ENCODE measurements at places on chromosomes 3 and 15.

DNA sequence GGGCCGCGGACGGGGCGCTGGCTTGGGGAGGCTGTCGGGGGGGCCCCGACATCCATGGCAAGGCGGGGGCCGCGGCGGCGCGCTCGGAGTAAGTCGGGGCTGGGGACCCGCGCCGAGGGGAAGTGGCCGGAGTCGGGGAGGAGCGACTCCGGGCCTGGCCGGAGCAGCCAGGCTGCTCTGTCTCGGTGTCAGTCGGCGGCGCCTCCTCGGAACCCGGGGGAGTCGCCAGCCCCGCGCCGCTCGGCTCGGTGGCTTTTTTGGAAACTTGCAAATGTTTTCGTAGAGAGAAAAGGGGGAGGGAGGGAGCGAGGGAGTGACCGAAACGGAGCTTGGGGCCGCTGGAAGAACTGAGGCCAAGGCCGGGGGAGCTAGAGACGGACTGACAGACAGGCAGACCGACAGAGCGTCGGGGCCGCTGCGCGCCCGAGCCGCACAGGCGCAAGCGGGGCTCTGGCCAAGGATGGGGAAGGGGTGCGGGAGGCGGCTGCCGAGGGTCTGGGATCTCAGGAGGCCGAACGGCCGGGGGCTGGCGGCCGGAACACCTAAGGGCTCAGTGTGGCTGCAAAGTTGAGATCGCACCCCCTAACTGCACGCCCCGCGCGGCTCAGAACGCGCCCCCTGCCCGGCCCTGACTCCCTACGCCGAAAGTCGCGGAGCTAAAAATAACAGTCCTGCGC lies 5.0 kb downstream of the PTH1R start:
- DNase-seq: no peak

DNA sequence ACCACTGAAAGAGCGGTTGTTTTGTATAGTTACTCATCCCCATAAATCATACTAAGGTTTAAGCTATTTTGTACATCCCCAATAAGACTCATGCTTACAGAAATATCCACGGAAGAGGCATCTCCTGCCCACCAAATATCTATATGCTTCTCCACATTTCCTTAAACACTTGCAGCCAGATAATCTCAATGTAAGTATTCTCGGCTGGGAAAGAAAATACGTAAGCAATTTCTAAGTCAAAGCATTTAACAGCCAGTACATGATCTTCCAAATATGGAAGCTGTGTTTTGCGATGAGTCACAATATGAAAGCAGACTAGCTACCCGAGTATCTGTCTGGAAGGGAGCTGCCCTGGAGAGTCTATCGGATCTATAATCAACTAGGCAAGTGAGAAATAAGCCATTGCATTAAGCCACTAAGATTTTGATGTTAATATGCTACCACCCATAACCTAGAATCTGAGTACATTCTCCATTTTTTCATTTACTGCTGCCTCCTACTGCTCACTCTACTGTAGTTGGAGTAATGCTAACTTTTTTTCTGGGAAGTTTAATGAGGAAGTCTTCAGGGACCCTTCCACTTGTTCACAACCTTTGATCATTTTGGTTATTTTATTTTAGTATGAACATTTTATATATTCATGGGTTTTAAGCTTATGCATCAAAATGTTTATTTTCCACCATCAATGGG lies 26.9 kb upstream of the ZMAT3 start:
- DNase-seq: peak; percentile 11

GRCh38 chr3:196641333-196642054 lies 2.0 kb downstream of the NRROS start:
- DNase-seq: peak; percentile 81

DNA sequence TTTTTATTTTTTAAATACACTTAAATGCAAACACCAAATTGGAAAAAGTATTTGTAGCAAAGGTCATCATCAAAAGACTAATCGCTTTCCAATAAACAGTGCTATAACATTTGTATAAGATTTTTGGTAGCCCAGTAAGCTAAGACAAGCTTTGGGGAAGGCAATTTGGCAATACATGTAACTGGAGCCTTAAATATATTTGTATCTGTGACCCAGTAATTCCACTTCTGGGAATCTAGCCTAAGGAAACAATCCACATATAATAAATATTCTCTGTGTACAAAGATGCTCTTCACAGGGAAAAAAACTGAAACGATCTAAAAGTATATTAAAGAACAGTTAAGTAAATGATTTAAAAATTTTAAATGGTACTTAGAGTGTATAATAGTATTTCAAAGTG lies 65.5 kb upstream of the TJP1 start:
- DNase-seq: no peak

DNA sequence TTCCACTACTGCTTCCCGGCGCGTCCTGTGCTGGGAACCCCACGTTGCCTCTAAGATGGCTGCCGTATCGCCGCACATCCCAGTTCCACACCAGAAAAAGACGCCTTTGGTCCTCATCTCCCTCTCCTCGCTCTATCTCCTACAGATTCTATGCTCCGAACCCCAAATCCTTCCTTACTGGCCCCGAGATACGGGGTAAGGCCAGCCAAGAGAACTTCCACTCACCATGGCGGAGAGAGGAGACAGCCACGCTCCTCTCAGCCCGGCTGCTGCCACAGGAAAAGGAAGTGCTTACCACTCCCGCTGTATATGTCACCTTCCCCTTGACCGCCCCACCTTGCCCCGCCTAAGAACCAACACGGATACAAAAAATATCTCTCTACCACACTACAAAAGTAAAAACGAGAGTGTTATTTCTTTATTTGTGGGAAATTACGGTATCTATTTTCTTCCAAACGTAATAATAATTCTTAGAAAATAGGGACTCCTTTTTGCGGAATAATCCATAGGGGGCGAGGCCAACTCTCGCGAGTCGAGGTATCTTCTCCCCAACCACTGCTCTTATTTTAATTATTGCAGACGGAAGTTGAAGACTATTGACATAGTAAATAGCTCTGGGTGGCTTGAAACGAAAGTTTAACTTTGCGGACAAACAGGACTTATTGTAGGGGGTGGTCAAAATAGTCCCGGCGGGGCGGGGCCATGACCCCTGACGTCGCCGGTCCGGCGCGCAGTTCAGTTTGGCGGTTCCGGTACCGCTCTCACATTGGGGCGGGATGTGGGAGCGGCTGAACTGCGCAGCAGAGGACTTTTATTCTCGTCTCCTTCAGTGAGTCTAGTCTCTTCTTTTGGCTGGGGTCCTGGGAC lies at the start of the genes RPL4 and ZWILCH:
Gene RPL4 (minus strand): TSS at position 293 of the 867 bp plus-strand sequence. CDS start 65 bp downstream, at position 228.
Gene ZWILCH (plus strand): TSS at position 764 of the 867 bp plus-strand sequence. CDS start 13 bp downstream, at position 777.
- peak; percentile 90 for DNase-seq

DNA sequence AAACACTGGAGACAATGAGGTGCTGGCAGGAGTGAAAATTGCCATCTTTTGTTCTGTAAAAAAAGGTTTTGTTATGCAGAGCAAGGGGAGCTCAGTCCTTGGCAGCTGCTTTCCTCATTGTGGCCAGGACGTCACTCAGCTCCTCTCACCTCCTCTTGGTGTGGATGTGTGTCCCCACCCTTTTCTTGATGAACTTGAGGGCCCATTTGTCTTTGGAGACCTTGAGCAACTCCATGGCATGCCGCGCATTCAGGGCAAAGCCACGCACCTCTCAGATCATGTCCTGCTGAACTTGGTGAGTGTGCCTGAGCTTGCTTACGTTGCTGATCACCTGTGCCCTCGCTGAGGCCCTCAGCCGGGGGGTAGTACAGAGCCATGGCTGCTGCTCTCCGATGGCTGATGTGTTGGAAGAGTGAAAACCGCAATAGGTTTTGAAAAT lies 24.5 kb upstream of the BDH1 start:
- DNase-seq: no peak

GRCh38 chr3:101950985-101951733 lies 101.8 kb downstream of the NFKBIZ start:
- DNase-seq: no peak

DNA sequence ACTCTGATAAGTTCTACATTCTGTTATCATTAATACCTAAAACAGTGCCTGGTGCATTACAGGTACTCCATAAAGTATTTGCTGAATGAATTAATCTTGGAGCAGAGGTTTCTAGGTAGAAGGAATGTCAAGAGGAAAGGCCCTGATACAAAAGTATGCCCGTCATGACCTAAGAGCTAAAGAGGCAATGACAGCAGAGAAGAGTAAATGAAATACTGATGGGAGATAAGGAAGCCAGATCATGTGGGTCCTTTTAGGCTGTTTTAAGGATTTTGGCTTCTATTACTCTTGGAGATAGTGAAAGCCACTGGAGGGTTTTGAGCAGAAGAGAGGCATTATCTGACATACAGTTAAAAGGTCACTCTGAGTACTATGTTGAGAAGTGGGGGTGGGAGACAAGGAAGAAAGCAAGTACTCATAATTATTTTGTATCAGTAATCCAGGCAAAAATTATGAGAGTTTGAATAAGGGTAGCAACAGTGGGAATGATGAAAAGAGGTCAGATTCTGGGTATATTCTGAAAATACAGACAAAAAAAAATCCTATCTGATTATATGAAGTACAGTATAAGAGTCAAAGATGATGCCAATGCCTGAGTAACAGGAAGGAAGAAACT lies 48.3 kb downstream of the DENND4A start:
- DNase-seq: no peak

- no peak for DNase-seq
These were observed 39.8 kb downstream of the MUC20 start for GRCh38 chr3:195760345-195761122.

DNA sequence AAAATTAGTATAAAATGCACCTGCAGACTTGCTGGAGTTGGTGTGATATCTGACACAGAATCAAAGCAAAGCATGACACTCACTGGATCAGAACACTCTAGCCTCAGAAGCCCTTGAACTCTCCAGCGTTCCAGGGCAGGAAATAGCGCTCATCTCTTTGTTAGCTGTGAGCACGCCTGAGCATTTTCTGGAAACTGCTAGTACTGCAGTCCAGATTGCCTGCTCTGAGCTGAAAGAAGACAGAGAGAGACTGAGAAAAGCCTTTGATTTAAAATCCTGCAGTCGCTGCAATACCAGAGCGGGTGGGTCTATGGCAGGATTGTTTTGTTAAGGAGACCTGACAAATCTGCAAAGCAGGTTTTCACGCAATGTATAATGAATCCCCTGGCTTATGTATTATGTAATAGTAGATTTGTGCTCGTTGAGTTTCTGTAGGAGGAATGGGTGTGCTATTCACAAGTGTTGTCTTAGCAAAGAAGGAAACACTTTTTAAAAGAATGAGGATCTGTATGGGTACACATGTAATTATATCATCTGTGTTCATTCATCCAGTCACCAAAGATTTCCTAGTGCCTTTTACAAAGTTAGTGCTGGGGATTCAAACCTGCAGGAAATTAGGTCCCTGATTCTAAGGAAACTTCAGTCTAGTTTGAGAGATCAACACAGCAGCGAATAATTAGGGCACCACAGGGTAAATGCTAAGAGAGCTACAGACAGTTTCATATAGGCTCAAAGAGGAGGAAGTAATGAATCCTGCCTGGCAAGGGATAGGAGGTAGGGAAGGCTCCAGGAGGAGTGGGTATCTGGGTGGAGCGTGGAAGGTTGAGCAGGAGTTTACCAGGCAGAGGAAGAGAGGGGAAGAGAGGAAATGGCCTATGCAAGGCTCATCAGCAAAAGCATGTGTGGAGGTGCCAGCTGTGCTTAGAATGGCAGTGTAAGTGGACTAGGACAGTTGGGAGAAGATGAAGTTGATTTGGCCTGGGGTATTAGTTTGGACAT lies 26.1 kb upstream of the MGLL start:
- no peak for DNase-seq

GRCh38 chr3:145368748-145369147 lies 792.2 kb downstream of the PLOD2 start:
- DNase-seq: no peak

DNA sequence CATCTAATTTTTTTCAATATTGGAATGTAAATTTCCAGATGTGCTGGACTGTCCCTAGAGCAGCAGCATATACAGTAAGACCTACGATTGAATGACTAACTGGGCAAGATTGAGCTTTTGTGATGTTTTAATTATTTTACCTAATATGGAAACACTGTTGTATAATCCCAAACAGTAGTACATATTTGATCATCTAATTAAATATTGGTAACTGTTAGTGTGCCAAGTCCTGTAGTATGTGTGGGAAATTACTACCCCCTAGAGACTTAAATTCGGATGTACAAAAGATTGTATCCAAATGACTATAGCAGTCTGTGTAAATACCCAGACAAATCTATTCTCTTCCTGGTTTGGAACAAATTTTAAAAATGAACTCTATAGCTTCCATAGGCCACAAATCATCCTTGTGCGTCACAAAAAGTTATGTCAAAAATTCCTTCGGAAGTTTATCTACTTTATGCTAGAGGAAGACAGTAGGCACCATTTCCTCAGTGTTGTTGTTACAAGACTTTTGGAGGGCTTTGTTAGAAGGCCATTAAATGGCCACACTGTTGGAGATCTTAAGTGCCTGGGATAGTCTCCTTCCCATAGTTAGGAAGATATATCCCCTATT lies 41.6 kb downstream of the NKIRAS1 start:
- DNase-seq: no peak

DNA sequence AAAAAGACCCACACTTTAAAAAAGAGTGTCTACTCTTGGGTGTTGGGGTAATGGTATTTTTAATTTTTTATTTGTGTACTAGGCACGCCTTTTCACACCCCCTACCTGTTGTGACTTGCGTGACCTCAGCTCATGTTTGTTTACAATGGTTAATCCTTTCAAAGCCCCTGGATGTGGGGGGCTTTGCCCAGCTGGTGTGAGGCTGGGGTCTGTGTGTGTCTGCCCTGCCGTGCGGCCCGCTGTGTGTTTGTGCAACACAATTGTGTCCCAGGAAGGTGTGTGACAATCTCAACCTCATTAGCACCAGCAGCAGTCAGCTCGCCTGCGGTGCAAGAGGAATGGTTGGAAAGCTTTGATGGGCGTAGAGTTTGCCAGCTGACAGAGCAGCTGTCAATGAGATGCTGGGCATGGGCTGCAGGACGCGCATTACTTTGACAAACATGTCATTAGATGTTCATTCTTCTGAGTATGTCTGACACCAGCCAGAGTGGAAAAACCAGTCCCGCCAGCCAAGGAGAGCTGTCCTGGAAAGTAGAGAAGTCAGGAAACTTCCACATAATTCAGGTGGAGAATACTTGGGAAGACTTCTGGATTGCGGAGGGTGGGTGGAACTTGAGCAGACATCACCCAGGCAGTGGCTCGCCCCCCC lies 9.6 kb downstream of the LRRK1 start:
- no peak for DNase-seq

- DNase-seq: no peak
These were observed 57.8 kb downstream of the PCSK6 start for GRCh38 chr15:101431748-101432147.

- no peak for DNase-seq
These were observed 83.3 kb downstream of the TRIM42 start for GRCh38 chr3:140761076-140761639.

GRCh38 chr15:80216911-80217310 lies 35.1 kb downstream of the CTXND1 start:
- DNase-seq: no peak
